ENCODE measurements at places on chromosomes 3 and 15. TPM values are rescaled to one million over a fixed set of nuclear protein-coding genes. Genes with fewer than 3 reads are reported as not detected.

ADAMTS7 gene
- total RNA-seq, result 1.3 TPM

ROPN1 gene
- not detected for total RNA-seq

NOP10 gene
- 146 TPM for total RNA-seq

GOLGA6L10 gene
- total RNA-seq, result 0.61 TPM

P3H2 gene
- 1.4 TPM for total RNA-seq

TP63 gene
- 29.6 TPM for total RNA-seq

MRPS22 gene
- 108 TPM for total RNA-seq

SCAANT1 gene
- total RNA-seq, result not detected

EOMES gene
- total RNA-seq, result not detected

ACP3 gene
- 0.86 TPM for total RNA-seq

DCBLD2 gene
- 4.1 TPM for total RNA-seq

ACTC1 gene
- total RNA-seq, result 1,025 TPM

TLR9 gene
- total RNA-seq, result 0.41 TPM

CYP1A2 gene
- not detected for total RNA-seq

ARMC8 gene
- 40.1 TPM for total RNA-seq
